ENCODE measurements at places on chromosomes 5 and 9.

DNA sequence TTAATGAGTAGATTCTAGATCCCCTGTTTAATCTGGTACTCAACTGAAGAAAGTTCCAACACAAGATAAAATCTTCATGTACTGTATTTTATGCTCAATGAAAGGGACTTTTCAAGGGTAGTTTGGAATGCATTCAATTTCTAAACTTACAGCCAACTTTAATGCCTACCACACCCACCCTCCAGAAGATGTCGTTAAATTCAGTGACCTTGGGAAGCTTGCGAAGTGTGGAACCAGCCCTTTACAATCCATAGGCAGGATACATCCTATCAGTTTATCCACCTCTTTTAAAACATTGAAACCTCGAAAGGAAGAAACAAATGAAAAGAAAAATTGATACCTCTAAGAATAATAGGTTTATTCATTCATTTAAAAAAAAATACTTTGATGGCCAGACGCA is 20.2 kb downstream of the TRPM6 start:
- DNase-seq, result no peak

- DNase-seq, result peak; percentile 53
Observed at GRCh38 chr9:70411930-70412831, 2.3 kb downstream of the KLF9 start.

GRCh38 chr5:164876793-164877192 is 1371.4 kb downstream of the MAT2B start:
- DNase-seq, result no peak

DNA sequence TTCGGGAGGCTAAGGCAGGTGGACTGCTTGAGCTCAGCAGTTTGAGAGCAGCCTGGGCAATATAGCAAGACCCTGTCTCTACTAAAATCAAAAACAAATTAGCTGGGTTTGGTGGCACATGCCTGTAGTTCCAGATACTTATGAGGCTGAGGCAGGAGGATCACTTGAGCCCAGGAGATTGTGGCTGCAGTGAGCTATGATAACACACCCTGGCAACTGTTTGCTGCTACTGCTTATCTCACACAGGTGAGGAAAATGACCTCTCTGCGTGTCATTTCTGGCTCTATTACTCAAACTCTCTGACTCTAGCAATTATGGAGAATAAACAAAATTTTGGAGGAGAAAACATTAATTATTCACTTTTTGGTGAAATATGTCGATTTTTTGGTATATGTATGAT is 45.3 kb upstream of the TMC1 start:
- DNase-seq, result no peak

DNA sequence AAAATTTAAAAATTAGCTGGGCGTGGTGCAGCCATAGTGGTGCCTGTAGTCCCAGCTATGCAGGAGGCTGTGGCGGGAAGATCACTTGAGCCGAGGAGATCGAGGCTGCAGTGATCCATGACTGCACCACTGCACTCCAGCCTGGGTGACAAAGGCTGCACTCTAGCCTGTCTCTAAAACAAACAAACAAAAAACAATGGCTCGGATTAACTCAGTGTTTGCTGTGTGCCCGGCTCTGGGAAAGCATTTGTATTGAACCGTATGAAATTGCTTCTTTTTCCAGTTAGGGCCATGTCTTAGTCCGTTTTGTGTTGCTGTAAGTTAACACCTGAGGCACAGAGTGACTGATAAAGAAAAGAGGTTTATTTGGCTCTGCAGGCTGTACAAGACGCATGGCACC is 62.6 kb downstream of the CFAP77 start:
- DNase-seq, result peak; percentile 96

DNA sequence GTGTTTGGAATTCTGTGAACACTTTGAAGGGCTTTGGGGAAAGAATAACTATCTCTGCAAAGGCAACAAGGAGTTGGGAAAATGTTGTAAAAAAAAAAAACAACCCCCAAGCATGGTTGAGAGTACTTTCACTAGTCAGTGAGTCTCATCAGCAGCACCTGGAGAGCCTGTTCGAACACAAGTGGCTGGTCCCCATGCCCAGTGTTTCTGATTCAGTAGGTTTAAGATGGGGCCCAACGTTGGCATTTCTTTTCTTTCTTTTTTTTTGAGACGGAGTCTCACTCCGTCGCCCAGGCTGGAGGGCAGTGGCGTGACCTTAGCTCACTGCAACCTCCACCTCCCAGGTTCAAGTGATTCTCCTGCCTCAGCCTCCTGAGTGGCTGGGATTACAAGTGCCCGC is 59.5 kb downstream of the KLF4 start:
- DNase-seq, result no peak

GRCh38 chr5:135046661-135047346 is 12.8 kb upstream of the PITX1 start:
- no peak for DNase-seq

DNA sequence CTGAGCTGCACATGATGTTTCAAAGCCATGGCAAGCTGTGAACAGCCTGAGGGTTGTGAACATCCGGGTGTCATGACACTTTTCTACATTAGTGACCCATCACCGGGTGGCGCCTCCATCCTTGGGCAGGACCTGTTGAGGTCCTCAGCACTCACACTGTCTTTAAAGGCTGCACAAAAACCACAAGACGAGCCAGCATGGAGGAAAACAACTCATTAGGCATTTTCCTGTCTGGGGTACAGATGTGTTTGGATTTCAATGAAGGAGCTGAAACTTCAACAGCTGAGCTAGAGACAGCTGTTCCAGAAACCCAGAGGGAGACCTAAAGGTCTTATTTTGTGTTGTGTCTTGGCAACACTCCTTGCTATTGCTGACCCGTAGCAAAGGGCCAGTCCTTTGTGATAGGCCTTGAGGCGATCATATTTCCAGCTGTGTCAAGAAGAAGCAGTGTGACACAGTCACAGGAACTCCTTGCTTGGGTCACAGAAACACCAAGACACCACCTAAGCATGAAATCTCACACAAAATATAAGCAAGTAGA is 151.8 kb upstream of the VLDLR start:
- no peak for DNase-seq

GRCh38 chr9:80842389-80842788 is 847.0 kb downstream of the TLE1 start:
- DNase-seq, result no peak

DNA sequence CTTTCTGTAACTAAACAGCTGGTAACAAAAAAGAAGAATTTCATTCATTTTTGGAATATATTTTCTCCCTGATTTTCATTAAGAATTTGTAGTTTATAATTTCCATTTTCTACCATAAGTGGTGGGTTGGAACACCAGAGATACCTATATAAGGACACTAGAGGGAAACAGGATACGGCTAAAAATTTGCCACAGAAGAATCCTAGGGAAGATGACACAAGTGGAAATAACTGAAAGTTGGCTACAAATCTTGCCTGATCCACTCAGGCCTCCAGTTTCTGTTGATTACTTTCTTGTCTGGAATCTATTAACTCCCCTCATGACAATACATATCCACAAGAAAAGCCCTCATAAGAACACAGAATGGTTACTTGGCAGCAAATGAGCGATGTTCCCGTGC is 46.8 kb downstream of the FREM1 start:
- DNase-seq, result no peak

DNA sequence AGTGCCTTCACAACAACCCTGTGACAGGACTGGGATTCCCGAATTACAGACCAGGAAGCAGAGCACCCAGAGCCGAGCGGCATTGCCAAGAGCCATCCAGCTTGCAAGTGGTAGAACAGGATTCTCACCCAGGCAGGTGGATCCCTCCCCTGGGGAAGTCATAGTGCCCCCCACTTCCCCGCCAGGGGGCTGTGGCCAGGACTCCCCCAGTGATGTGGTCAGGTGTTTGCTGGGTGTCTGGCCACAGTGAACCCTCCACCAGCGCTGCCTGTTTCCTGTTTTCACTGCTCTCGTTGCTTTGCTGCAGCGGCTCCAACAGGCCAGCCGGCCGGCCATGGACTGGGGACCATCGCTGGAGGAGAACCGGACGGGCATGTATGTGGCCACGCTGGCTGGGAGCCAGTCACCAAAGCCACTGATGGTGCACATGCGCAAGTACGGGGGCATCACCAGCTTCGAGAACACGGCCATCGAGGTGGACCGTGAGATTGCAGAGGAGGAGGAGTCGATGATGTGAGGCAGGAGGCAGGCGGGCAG is 19.3 kb downstream of the SLC6A7 start:
- DNase-seq, result no peak

DNA sequence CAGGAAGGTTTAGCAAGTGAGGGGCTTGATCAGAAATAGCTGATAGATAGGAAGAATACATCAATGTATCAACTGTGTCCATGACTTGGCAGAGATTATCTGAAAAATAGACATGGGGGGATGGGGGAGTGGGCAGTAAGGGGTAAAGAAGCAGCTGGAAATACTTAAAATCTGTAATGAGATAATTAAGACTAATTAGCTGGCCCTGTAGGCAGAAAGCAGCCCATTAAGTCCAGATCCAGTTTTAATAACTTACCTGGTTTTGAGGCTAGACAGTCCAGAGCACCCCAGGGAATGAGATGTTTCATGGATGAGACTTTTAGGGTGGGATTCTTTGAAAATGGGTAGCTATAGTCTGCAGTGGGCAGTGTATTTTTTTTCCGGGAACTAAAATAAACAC is 116.9 kb upstream of the TLX3 start:
- DNase-seq, result no peak

DNA sequence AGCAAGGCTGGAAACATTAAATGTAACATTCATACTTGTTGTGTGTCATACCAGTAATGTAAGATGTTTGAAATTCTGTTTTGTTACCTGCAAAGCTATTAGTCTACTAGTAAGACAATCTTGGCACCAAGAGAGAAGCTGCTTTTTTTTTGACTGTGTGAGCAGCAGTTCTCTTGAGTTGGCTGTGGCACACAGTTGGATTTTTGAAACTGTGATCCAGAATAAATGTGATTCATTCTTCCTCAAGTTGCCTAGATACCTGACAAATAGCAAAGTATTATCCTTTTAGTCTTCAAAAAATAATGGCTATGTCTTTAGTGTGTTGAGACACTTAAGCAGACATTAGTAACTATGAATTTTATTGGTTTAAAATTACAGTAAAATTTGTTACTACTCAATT is 57.2 kb upstream of the HAPLN1 start:
- DNase-seq, result no peak

GRCh38 chr9:136273244-136273865 is 27.7 kb upstream of the QSOX2 start:
- DNase-seq, result no peak

DNA sequence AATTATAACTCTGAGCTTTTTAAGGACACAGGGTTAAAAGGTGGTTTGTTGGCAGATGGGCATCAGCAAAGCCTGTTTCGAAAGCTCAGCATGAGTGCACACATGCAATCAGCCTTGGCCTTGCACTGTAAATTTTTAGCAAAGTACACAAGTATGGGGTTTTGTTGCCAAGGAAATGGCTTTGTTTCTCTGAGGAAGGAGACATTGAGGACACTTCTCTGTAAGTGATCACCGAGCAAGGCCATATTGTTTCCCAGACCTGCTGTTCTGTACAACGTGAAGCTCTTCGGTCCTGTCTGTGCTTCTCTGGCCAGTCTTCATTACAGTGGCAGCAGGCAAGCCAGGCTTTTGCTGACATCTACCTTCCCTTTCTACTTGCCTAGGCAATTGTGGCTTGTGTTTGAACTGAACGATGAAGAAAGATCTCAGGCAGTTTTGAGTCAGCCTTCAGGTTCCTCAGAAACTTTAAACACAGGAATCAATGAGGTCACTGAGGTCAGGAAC is 27.9 kb upstream of the GLRX start:
- DNase-seq, result no peak

DNA sequence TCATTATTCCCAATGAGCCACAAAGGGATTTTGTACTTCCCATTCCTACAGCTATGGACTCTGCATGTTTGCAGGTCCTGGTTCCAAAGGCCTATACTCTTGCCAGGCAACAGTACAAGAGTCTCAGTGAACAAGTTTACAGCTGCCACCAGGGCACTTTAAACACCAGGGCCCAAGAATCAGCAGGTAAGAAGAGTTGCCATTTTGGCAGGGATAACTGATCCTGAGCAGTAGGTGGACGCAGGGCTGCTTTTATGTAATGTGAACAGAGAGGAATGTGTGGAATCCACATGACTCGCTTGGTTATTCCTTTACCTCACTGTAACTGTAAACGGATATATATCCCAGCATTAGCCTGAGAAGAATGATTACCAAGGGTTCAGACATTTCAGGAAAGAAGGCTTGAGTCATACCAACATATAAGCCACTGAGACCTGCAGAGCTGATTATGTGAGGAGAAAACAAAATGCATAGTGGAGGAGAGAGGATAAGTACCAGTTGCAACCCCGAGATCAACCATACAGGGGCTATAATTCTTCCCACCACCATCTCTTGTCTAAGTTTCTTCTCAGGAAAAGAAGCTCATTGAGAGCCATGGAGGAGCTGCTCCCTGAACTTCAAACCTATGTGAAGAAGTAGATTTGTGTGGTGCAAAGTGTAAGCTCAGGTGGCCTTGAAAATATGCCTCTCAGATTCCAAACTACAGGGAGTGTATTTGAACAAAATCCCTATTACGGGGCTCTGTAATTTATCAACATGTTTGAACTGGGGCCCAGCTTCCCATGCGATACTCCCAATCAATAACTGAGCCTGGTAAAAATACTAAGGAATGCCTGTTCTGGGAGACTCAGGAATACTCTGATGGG is 24.6 kb downstream of the RAPGEF6 start:
- DNase-seq, result no peak

GRCh38 chr5:485946-486491 is 38.2 kb downstream of the SLC9A3 start:
- no peak for DNase-seq

DNA sequence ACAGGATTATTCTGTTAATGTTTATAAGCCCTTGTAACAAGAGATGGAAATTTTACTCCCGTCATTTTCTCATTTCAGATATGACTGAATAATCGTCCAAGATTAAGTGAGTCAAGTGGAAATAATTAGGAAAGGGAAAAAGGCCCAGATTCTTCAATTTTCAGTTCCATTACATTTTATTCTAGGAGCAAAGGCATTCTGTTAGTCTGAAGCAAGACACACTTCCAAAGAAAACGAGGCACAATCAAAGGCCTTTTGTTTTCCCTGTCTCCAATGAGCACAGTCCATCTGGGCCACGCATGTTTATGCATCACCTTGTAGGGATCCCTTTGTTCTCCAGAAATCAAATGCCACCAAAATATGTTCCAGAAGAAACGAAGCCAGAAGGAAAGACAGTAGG is 382.9 kb upstream of the RFX3 start:
- no peak for DNase-seq

DNA sequence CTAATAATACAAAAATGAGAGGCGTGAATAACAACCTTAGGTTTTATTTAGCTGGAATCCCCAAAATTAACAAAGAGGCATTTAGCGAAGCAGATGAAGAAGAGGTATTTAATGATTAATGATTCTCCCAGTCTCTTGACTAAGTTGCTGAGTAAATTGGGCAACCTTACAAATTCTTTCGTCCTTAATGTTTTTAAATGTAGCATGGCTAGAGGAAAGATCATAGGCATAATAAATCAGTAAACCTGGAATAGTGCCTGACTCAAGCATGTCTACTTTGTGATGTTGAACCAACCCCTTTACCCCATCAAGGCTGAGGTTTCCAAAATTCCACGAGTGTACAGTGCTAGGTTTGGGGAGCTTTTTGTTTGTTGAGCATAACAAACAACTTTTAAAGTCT is 7.9 kb downstream of the BHMT start:
- DNase-seq, result no peak

- DNase-seq, result peak; percentile 33
Observed at GRCh38 chr5:93791518-93791972, 50.1 kb upstream of the POU5F2 start.
